ENCODE measurements at places on chromosomes 1 and 21. TPM values are rescaled to one million over a fixed set of nuclear protein-coding genes. Genes with fewer than 3 reads are reported as not detected.

The BTG3 gene
- total RNA-seq = 36.2 TPM

The BTBD8 gene
- 2.1 TPM for total RNA-seq

The FMO2 gene
- not detected for total RNA-seq

The BMP8B gene
- not detected for total RNA-seq

The CAPN9 gene
- total RNA-seq = not detected

The APH1A gene
- 148 TPM for total RNA-seq

The SPSB1 gene
- 8.3 TPM for total RNA-seq

The ATP6V0B gene
- total RNA-seq = 129 TPM

The TSPAN2 gene
- 0.44 TPM for total RNA-seq

The TIE1 gene
- total RNA-seq = 478 TPM

The OPRD1 gene
- total RNA-seq = not detected

The CFAP74 gene
- total RNA-seq = not detected

The S100A14 gene
- total RNA-seq = not detected

The VWA5B1 gene
- not detected for total RNA-seq

The C1orf94 gene
- total RNA-seq = not detected

The SMIM1 gene
- total RNA-seq = not detected

The RIMS3 gene
- 0.10 TPM for total RNA-seq

The LCE2A gene
- not detected for total RNA-seq

The RIMKLA gene
- not detected for total RNA-seq

The AGBL4 gene
- total RNA-seq = not detected

The ATF3 gene
- total RNA-seq = 17.4 TPM

The SESN2 gene
- total RNA-seq = 15.0 TPM

The MATN1 gene
- total RNA-seq = not detected

The PRKAA2 gene
- 0.10 TPM for total RNA-seq

The CFAP141 gene
- total RNA-seq = not detected

The ERG gene
- 65.4 TPM for total RNA-seq

The KPRP gene
- not detected for total RNA-seq

The RGS8 gene
- not detected for total RNA-seq

The FCRLA gene
- total RNA-seq = 0.27 TPM

The OR14A16 gene
- total RNA-seq = not detected

The TAGLN2 gene
- 920 TPM for total RNA-seq

The WNT9A gene
- total RNA-seq = 0.20 TPM

The AZIN2 gene
- 1.9 TPM for total RNA-seq

Data from mammary microvascular endothelial cell (primary cell).